Transverse colon (tissue), 4 donors: ENCODE measurements at places on chromosomes 13 and 19. TPM values are rescaled to one million over a fixed set of nuclear protein-coding genes. Genes with fewer than 3 reads are reported as not detected.
A peak's percentile ranks its signal among the peaks of the same experiment; 100 is the strongest.

DNA sequence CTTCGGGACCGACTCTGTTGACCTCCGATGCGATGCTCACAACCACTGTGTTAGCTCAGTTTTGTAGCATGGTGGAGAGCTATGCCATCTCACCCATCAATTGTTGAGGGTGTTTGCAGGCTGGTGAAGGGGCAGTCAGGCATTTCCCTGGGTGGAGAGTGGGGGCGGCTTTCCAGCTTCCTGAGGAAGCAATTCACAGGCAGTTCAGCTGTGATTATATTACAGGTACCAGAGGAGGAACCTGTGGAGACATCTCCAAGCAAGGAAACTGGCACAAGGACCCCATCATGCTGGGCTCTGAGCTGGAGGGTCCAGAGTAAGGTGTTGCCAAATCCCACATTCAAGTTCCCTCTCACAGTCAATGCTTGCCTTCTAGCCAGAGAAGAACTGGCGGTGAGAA, 166.0 kb upstream of the ZNF536 start:
- DNase-seq: no peak
- no peaks in the 10 kb centered on the region for H3K27me3 ChIP-seq
- no peaks in the 10 kb centered on the region for H3K4me1 ChIP-seq
- H3K27ac ChIP-seq: no peak overlapping the region
- no peaks in the 10 kb centered on the region for H3K36me3 ChIP-seq

DNA sequence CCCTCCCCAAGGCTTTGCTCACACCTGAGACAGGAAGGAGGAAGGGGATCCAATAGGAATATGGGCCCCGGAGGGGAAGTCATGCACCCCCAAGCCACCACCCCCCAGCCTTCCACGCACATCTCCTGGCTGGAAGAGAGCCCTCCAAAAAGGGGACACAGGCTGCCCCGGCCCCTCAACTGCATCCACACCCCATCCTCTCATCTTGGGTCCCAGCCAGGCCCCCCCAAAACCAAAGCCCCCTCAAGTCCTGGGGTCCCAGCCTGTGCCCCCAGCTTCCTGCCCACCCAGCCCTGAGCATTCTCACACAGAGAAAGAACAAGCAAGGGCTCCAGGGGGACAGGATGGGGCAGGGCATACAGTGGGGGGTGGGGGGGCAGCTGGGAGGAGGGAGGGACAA, 12.1 kb downstream of the SMIM24 start:
- H3K4me1 ChIP-seq: no peaks in the 10 kb centered on the region
- H3K27ac ChIP-seq: no peak overlapping the region
- no peak for DNase-seq
- no peaks in the 10 kb centered on the region for H3K27me3 ChIP-seq
- H3K36me3 ChIP-seq: no peaks in the 10 kb centered on the region
- no peak overlapping the region for H3K4me3 ChIP-seq

DNA sequence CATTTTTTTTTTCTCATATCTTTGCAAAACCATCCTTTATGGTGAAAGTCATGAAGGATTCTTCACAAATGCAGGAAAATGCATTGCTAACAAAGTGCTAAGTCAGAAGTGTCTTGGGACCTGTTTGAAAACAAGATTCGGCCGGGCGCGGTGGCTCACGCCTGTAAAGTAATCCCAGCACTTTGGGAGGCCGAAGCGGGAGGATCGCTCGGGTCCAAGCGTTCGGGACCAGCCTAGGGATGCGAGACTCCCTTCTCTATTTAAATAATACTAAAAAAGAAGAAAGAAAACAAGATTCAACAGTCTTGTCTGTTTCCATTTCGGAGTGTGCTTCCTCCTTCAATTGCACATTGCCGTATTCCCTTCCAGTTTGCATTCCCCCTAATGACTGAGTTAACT, 819 bp downstream of the EID2B start:
- peak overlapping the region; percentile 54 for H3K4me3 ChIP-seq
- H3K27me3 ChIP-seq: no peaks in the 10 kb centered on the region
- H3K4me1 ChIP-seq: peaks cover 4% of the 10 kb centered on the region
- H3K36me3 ChIP-seq: no peaks in the 10 kb centered on the region
- no peak for DNase-seq
- H3K27ac ChIP-seq: peak overlapping the region; percentile 85

GRCh38 chr19:53792721-53793433, 31.2 kb downstream of the NLRP12 start:
- no peak overlapping the region for H3K27ac ChIP-seq
- DNase-seq: peak; percentile 86
- H3K4me1 ChIP-seq: no peaks in the 10 kb centered on the region
- no peaks in the 10 kb centered on the region for H3K36me3 ChIP-seq
- no peaks in the 10 kb centered on the region for H3K27me3 ChIP-seq

GRCh38 chr13:53054569-53054968, 26.0 kb downstream of the OLFM4 start:
- DNase-seq: no peak
- H3K4me3 ChIP-seq: no peak overlapping the region
- no peaks in the 10 kb centered on the region for H3K36me3 ChIP-seq
- H3K27me3 ChIP-seq: no peaks in the 10 kb centered on the region
- H3K4me1 ChIP-seq: no peaks in the 10 kb centered on the region

GRCh38 chr13:53545340-53545941, 516.8 kb downstream of the OLFM4 start:
- DNase-seq: no peak
- H3K27me3 ChIP-seq: no peaks in the 10 kb centered on the region
- H3K27ac ChIP-seq: no peak overlapping the region
- H3K4me3 ChIP-seq: no peak overlapping the region
- H3K36me3 ChIP-seq: no peaks in the 10 kb centered on the region

DNA sequence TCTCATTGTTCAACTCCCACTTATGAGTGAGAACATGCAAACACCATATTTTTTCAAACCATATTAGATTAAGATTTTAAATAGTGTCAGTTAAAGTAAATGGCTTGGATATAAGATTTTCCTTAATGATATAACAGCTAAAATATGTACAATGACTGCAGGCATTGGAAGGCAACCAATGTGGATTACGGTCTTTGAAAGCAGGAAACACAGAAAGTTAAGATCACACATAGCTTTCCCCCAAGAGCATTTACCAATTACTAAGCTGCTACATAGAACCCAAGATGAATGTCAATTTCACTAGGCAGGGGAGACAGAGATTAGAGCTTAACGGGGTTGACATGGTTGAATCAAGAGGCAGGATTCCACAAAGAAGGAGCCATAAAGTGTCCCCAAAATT, 173.2 kb upstream of the TRPC4 start:
- no peak overlapping the region for H3K4me3 ChIP-seq
- H3K36me3 ChIP-seq: no peaks in the 10 kb centered on the region
- H3K27ac ChIP-seq: no peak overlapping the region

- peak within 1 kb of the TSS; percentile 53 for H3K4me3 ChIP-seq
- H3K4me1 ChIP-seq: peaks cover 12% of the 10 kb centered on the region
- peak within 1 kb of the TSS; percentile 97 for H3K27ac ChIP-seq
- H3K36me3 ChIP-seq: no peaks in the 10 kb centered on the region
- H3K27me3 ChIP-seq: no peaks in the 10 kb centered on the region
Measured at GRCh38 chr19:45782162-45782691, at the start of gene DMPK. TSS of gene DMPK (minus strand) at chr19:45782490. CDS start at chr19:45782352, 138 bp downstream.

GPR4 gene
- 1.4 TPM for total RNA-seq

ZNF568 gene
- 5.2 TPM for total RNA-seq

IGFL3 gene
- not detected for total RNA-seq

EPSTI1 gene
- total RNA-seq: 14.5 TPM

PLVAP gene
- total RNA-seq: 19.5 TPM

IFT88 gene
- total RNA-seq: 3.4 TPM

EMC10 gene
- 117 TPM for total RNA-seq

CEACAM4 gene
- total RNA-seq: not detected
